ENCODE measurements at places on chromosomes 16 and 17.

DNA sequence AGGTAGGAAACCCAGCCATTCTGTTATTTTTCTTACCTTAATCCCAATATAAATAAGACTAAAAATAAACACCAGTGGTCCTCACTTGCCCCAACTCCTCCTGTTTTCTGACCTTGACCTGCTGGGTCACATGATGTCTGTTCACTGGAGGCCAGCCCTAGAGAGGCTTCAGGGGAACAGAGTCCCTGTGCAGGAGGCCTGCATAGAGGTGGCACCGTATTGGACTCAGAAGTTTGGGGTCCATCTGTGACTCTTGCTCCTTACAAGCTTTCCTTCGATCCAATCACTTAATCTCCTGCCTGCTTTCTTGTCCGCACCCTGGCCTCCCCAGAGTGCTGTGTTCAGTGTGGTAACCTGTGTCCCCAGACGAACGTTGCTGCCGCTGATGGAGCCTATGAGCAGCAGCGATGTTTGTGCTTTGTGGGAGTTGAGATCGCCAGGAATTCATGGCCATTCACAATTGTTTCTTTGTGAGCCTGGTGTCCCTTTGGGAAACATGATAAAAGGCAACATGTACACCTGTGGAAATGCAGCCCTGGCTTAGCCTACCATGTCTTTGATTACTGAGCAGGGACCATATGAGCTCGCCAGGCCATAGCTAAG is 4.7 kb downstream of the IGSF6 start:
- DNase-seq, result no peak

- DNase-seq, result no peak
Measured at GRCh38 chr16:46555951-46556350, 65.2 kb downstream of the SHCBP1 start.

- DNase-seq, result no peak
Measured at GRCh38 chr16:1028524-1029258, 43.9 kb upstream of the SSTR5 start.

DNA sequence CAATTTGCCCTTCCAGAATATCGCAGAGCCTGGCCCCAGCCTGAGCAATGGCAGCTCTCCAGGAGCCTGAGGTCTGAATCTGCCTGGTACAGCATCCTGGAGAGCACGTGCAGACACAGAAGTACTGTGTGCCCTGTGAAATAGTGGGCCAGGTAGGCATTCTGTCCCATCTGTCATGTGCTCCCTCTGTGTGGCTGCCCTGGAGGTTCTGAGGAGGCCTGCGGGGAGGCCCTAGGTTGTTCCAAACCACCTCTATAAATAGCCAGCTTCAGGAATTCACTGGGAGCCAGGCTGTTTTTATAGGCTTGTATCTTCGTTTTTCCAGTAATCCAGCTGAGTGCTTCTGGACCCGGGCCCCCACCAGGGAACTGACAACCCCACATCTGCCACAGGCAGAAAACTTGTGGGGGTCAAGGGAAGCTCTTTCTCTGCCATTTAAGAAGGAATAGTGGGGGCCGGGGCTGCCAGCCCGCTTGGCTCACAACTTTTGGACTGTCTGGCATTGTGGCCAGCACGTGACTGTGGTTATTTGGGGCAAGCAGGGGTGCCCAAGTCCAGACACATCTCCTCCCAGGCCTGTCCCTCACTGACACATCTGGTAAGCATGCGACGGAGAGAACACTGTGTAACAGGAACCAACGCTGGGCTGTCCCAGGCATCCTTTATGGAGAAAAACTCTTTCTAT is 356.3 kb upstream of the TNRC6C start:
- DNase-seq, result no peak

DNA sequence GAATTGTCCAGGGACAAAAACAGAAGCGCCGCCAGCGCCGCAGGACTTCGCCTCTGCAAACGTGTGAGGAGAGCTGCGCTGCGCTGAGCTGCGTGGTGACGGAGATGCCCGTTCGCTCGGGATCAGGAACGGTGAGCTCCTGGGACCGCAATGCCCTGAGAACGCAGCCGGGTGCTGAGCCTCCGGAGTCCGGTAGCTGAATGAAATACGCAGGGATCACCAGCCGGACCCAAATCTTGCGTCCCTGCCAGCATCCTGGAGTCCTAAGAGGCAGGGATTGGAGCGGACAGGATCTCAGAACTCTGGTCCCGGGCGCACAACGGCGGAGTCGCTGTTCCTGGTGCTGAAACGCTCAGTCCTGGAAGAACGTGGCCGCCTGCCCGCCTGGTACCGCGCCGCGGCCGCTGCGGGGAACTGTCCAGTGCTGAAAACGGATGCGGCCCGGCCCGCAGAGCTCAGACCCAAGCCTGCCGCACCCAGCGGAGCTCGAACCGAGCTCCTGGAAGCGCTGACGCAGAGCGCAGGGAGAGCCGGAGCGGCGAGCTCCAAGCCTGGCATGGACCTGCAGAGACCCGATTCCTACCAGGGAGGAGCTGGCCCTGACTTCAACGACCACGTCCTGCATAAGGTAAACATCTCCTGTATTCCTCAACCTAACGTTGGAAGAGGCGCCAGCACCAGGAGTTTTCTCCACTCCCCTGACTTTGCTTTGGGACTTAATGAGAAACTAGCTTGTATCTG is 41.5 kb downstream of the CD300LF start:
- DNase-seq, result peak; percentile 92

GRCh38 chr16:30535777-30536190 is 1.1 kb upstream of the ZNF747 start:
- peak; percentile 71 for DNase-seq
